DMS79 treated with DMSO at 0.1 percent for 48 hours (cell line): ENCODE measurements at places on chromosomes 16 and 17.
A peak's percentile ranks its signal among the peaks of the same experiment; 100 is the strongest.

GRCh38 chr16:67936880-67937605 is 393 bp upstream of the PSMB10 start:
- no peak for DNase-seq

- DNase-seq = no peak
These were observed 34.2 kb downstream of the RMI2 start for GRCh38 chr16:11379420-11379819.

- no peak for DNase-seq
These were observed 114.1 kb downstream of the ADCY9 start for GRCh38 chr16:4002121-4002520.

DNA sequence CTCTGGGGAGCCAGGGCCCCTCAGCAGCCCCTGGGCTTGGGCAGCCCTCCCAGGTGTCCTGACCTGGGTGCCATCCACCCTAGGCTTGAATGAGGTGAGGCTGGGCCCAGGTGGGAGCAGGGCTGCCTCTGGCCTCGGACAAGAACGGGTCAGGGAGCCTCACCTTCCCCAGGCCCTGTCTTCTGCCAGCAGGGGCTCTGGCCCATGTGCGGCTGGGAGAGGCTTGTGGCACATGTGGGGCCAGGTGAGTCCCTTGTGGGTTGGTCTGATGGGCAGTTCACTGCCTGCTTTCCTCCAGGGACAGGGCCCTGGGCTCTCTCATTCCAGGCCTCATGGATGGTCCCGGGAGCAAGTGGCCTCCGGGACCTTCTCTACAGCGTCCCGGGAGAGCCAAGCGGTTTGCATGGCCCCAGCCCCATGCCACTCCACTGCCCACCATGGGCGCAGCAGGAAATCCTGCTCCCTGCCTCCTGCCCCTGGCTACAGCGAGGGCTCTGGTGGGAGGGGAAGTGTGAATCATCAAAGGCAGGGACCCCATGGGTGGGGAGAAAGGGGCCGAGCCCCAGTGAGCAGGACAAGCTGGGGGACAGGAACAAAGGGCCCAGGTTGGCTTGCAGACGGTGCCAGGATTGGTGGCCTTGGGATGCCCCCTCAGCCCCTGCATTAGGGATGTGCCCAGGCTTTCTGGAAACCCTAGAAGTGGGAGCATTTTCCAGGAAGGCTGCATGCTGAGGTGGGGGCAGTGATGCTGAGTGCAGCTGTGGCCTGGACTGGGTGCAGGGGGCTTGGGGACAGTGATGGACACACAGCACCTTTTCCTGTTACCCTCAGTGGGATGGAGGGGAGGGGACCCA is 12.2 kb downstream of the VASN start:
- no peak for DNase-seq

GRCh38 chr16:49754495-49755312 is 101.2 kb downstream of the ZNF423 start:
- no peak for DNase-seq

- DNase-seq = no peak
These were observed 76.5 kb downstream of the HELZ start for GRCh38 chr17:67168496-67168895.

GRCh38 chr17:71709271-71709890 is 411.4 kb upstream of the SOX9 start:
- no peak for DNase-seq

GRCh38 chr17:67615011-67615561 is 102.7 kb upstream of the NOL11 start:
- peak; percentile 44 for DNase-seq

GRCh38 chr16:77882358-77882757 is 94.0 kb downstream of the VAT1L start:
- DNase-seq = no peak

- no peak for DNase-seq
These were observed 67.8 kb downstream of the CCDC182 start for GRCh38 chr17:57677301-57677700.

DNA sequence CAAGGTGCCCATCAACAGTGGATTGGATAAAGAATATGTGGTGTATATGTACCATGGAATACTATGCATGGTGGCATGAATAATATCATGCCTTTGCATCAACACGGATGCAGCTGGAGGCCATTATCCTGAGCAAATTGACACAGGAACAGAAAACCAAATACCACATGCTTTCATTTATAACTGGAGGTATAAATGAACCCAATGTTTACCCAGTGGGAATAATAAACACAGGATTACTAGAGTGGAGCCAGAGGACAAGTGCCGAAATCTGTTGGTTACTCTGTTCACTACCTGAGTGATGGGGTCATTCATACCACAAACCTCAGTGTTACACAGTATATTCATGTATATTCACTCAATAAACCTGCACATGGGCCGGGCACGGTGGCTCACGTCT is 125.2 kb downstream of the CDH11 start:
- no peak for DNase-seq

GRCh38 chr17:53133876-53134275 is 688.9 kb upstream of the KIF2B start:
- no peak for DNase-seq

- no peak for DNase-seq
These were observed 10.4 kb downstream of the C16orf46 start for GRCh38 chr16:81066681-81067080.

DNA sequence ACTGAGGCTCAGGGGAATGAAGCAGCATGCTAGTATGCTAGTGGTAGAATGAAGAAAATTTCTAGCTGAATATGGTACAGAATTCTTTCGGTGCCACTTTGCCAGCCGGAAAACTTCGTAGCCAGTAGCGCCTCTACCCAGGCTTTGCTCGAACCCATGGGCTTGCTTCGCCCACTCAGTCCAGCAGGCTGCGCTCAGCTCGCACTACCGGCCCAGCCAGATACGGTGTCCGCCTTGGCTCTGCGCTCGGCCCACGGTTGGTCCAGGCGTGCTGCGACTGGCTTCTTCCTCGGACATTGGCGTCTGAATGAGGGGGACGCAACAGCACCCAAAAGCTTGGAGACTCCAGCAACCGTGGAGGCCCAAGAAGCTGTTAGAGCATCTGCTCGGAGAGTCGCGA is 372.5 kb upstream of the CDH8 start:
- no peak for DNase-seq

DNA sequence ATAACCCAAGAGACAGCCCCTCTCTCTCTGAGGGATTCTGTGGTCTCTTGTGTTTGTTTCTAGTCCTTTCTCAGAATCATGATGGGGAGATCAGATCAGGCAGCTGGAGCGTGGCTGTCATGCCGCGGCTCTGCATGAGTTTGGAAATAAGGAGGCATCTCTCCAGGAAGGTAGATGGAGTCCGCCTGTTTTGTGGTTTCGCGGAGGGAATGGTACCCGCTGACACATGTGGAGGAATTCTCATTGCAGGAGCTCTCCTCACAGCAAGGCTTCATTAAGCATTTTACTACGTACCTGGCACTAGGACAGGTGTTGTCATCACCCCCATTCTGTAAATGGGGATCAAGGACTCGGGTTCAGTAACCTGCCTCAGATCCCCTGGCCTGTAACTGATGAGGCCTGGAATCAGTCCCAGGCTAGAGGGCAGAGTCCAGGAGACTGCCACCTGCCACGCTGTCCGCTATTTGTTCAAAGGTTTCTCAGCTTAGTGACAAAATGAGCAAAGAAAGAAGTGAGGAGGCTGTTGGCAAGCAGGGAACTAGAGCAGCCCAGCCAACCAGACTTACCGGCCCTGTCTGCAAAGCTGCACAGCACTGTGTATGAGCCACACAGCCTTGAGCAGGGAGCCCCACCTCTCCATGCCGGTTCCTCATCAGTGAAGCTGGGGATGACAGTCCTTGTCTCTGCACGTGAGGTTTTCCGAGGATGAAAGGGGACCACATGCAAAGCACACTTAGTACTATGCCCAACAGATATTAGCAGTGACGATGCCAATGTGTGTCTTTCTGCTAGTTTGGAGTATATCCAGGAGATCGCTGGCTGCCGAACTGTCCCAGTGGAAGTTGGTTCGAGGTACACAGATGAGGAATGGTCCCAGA is 11.0 kb downstream of the KDM8 start:
- DNase-seq = no peak

GRCh38 chr17:21177401-21177800 is 36.6 kb downstream of the TMEM11 start:
- no peak for DNase-seq

DNA sequence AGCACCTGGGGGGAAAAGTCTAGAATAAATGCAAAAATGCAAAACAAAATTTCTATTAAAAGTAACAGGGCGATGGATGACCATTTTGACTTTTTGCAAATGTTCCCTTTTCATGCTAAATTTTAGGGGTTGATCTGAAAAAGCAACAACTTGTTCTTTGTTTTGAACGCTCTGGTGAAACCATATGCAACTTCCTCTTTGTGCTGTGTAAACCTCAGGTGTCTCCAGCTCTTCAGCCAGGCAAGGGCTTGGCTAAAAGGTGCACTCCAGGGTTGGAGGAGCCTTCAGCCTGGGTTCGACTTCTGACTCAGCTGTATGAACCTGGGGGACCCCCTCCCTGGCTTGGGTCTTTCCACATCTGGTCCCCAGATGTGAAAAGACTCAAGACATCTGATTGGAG is 9.5 kb downstream of the IRF8 start:
- no peak for DNase-seq

DNA sequence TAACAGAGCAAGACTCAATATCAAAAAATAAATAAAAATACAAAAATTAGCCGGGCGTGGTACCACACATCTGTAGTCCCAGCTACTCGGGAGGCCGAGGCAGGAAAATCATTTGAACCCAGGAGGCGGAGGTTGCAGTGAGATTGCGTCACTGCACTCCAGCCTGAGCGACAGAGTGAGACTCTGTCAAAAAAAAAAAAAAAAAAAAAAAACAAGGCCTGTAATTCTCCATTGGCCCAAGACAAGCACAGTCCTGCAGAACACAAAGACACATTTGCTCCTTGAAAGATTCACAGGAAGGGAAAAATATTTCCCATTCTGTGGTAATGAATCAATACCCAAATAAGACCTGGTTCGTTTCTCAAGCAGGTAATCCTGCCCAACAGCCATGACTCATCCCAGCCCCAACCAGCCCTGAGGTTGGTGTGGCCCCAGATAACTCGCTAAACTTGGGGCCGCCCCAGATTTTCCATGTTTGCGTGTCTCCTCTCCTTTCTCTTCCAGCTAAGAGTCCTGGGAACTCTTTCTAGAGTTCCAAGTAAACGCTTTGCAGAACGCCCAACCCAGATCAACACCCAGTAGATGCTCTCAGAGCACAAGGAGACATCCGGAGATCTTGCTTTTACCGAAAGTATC is 40.3 kb upstream of the SNN start:
- no peak for DNase-seq

DNA sequence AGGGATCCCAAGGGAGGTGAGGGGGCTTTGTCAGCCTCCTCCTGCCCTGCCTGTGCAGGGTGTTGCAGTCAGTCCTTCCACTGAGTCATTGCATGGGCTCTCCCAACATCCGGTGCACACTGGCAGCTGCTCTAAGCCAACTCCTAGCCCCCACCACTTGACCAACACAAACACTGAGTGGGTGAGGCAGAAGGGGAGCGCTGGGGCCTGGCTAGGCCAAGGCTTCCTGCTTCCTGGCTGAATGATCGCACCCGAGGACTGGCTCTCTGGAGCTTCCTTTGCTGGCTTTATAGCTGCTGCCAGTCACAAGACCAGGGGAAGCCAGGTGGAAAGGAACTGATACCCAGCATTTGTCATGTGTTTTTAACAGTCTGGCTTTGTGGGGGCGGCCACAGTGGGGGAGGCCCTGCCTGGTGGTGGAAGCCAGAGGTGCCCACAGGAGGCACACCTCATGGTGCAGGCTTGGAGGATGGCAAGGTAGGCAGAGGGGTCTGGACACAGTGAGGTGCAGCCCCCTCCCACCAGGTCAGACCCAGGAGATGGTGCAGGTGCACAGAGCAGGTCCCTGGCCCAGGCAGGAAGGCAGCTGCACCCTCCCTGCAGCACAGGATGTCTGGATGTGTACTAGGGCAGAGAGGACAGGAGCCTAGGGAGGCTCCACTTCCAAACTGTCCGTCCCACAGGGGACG is 6.8 kb downstream of the MPG start:
- DNase-seq = peak; percentile 84

DNA sequence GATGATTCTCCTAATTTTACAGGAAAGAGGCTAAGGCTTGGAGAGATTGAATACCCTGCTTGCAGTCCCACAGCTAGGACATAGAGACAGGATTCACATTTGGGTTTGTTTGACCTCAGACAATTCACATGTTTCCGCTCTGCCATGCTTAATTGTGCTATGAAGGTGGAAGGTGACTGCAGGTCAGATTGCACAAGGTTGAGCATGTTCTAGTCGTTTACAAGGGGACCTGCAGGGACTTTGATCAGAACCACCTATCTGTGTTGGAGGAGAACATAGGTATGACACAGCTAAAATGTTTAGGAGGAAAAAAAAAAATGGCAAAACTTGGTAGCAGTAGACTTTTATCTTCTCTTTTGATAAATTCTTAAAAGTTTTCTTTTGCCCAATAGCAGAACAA is 4.9 kb upstream of the ANKFN1 start:
- no peak for DNase-seq

DNA sequence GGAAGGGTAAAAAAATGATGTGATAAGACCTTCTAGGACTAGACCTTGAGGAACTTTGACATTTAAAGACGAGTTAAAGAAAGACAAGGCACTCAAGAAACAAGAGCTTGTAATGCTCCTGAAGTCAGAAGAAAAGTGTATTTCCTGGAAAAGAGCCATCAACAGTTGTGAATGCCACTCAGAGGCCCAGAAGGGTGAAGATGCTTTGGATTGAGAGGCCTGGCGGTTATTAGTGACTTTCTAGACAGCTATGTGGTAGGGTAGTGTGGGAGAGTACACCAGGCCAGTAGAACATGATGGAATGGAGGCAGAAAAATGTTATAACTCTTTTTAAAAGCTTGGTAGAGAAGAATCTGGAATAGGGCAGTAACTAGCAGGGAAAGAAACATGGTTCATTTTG is 34.1 kb upstream of the ANKFN1 start:
- DNase-seq = no peak

DNA sequence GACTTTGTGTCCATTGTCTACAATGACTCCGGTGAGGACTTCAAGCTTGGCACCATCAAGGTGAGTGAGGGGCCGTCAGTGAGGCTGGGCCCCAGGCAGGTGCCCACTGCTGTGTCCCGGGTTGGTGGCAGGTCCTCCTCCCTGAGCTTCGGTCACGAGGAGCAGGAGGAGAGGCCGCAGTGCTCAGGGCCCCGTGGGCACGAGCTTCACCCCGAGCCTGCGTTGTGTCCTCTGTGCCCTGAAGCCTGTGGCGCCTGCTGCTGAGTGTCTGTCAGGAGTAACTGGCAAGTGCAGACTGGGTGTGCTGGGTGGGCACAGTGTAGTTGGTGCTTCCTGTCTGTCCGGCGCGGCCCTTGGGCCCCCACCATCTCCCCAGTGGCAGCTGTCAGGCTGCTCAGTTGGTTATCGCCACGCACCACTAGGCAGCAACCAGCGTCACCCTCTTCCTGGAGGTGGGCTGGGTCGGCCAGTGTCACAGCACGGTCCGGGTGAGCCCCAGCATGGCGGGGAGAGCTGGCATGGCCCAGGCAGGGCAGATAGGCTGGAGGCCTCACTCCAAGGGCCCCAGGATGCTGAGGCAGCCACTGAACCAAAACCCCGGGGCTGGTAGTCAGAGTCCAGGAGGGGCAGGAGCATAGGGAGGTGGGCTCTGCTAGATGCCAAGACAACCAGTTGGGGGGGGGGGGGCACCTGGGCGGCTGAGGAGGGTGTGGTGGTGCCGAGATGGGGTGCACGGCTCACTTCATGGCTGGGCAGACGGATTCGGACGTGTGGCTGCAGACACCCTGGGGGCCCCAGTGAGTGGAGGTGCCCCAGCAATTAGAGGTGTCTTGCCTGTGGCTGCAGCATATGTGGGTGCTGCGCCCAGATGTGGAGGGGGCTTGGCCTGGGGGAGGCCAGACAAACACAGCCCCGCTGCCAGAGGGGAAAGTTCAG is 39.3 kb downstream of the TSC2 start:
- DNase-seq = no peak
